Stimulated activated CD8-positive, alpha-beta memory T cell treated with anti-CD3 and anti-CD28 coated beads, Interleukin-4, amount 100 ng/mL, for 24 hours (primary cell): ENCODE measurements at places on chromosomes 11 and 22.

- DNase-seq = no peak
These were observed 3.4 kb downstream of the LGR4 start for GRCh38 chr11:27468995-27469695.

- no peak for DNase-seq
These were observed 46.0 kb upstream of the CCDC34 start for GRCh38 chr11:27409049-27409448.

DNA sequence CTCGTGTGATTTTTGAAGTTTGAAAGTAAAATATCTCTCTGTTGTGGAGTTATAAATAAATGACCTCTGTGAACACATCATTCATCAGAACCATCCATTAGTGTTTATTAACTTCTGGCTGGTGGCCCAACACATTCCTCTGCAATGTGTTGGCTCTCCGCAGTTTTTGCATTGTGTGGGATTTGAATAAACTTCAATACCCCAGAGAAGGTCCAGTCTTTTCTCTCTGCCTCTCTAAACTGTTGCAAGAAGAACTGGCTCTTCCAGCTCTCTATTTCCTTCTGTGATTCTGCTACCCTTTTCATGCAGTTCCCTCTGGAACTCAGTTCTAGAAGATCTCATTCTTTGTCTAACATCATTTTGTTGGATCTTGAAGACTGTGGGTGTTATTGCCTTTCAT is 125.0 kb upstream of the ARHGAP42 start:
- no peak for DNase-seq

- no peak for DNase-seq
These were observed 19.7 kb downstream of the CTR9 start for GRCh38 chr11:10770626-10771254.

GRCh38 chr11:13003736-13004493 is 5.2 kb upstream of the RASSF10 start:
- no peak for DNase-seq

GRCh38 chr11:35676611-35676965 is 14.0 kb downstream of the TRIM44 start:
- no peak for DNase-seq
